ENCODE measurements at places on chromosomes 2 and 18. TPM values are rescaled to one million over a fixed set of nuclear protein-coding genes. Genes with fewer than 3 reads are reported as not detected.

NT5C1B gene
- not detected for total RNA-seq

EML6 gene
- 2.3 TPM for total RNA-seq

SLC9A4 gene
- 0.78 TPM for total RNA-seq

GRCh38 chr2:222998459-222998858 lies 53.5 kb upstream of the KCNE4 start:
- H3K4me1 ChIP-seq = peaks cover 13% of the 10 kb centered on the region
- no peak for DNase-seq
- no peak overlapping the region for H3K27ac ChIP-seq
- H3K4me3 ChIP-seq = no peak overlapping the region
- no peaks in the 10 kb centered on the region for H3K36me3 ChIP-seq
- H3K27me3 ChIP-seq = no peaks in the 10 kb centered on the region

- H3K4me3 ChIP-seq = no peak overlapping the region
- H3K36me3 ChIP-seq = no peaks in the 10 kb centered on the region
- H3K27me3 ChIP-seq = no peaks in the 10 kb centered on the region
- H3K27ac ChIP-seq = no peak overlapping the region
Measured at GRCh38 chr2:38765149-38765548, 12.9 kb upstream of the GEMIN6 start.

DNA sequence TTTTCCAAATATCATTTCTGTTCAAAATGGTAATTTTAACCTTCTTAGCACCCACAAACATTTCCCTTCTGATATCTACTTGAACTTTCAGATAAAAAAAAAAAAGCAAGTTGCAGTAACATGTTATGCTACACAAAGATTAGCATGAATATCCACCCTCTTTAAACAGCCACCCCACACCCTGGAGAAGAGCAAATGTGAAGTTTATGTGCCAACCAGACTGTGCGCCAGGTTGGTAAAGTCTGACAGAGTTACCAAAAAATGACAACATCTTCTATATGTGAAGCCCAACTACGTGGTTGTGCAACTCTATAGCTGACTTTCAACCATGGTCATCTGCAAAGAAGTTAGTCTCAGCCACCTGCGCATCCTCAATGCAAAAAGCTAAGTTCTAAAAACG lies 62.6 kb downstream of the BCL11A start:
- H3K27me3 ChIP-seq = no peaks in the 10 kb centered on the region
- no peak overlapping the region for H3K27ac ChIP-seq
- H3K4me1 ChIP-seq = peaks cover 21% of the 10 kb centered on the region
- no peak for DNase-seq
- no peaks in the 10 kb centered on the region for H3K36me3 ChIP-seq
- no peak overlapping the region for H3K4me3 ChIP-seq

- H3K4me1 ChIP-seq = no peaks in the 10 kb centered on the region
- no peaks in the 10 kb centered on the region for H3K36me3 ChIP-seq
- no peak overlapping the region for H3K4me3 ChIP-seq
- no peak overlapping the region for H3K27ac ChIP-seq
- DNase-seq = no peak
- no peaks in the 10 kb centered on the region for H3K27me3 ChIP-seq
Measured at GRCh38 chr18:23281626-23282436, 146.5 kb downstream of the CABLES1 start.

GRCh38 chr2:195662138-195662537 lies 5.1 kb downstream of the SLC39A10 start:
- H3K27me3 ChIP-seq = no peaks in the 10 kb centered on the region
- no peaks in the 10 kb centered on the region for H3K36me3 ChIP-seq
- H3K27ac ChIP-seq = no peak overlapping the region
- DNase-seq = no peak
- H3K4me1 ChIP-seq = peaks cover 57% of the 10 kb centered on the region
- H3K4me3 ChIP-seq = no peak overlapping the region

All from body of pancreas (tissue), 4 donors.